GM12892 (cell line): ENCODE measurements at places on chromosomes 3 and 15.
A peak's percentile ranks its signal among the peaks of the same experiment; 100 is the strongest.

GRCh38 chr3:88882121-88882520 lies 225.3 kb upstream of the EPHA3 start:
- DNase-seq, result no peak

- DNase-seq, result no peak
Observed at GRCh38 chr15:71542836-71543235, 267.5 kb upstream of the NR2E3 start.

GRCh38 chr15:70466895-70467529 lies 296.3 kb downstream of the UACA start:
- DNase-seq, result no peak

DNA sequence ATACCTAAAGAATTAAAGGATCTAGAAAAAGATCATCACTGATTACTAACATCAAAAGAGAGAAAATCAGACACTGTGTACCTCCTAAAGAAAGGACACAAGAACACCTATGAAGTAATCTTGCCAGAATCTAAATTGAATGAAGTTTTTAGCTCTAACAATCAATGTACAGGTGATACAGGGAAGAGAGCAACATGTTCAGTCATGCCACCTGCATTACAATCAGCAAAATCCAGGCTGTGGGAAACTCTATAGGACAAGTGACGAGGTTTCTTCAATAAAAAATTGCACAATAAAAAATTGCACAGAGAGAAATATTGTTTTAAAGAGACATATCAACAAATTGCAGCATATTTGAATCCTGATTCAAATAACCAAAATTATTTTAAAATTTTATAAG lies 93.3 kb downstream of the SEMA5B start:
- DNase-seq, result no peak

GRCh38 chr3:148329481-148330235 lies 368.0 kb upstream of the AGTR1 start:
- DNase-seq, result no peak

GRCh38 chr3:84965141-84965540 lies 6.4 kb downstream of the CADM2 start:
- DNase-seq, result no peak

- DNase-seq, result no peak
Observed at GRCh38 chr15:88645171-88646087, 6.6 kb downstream of the ISG20 start.

DNA sequence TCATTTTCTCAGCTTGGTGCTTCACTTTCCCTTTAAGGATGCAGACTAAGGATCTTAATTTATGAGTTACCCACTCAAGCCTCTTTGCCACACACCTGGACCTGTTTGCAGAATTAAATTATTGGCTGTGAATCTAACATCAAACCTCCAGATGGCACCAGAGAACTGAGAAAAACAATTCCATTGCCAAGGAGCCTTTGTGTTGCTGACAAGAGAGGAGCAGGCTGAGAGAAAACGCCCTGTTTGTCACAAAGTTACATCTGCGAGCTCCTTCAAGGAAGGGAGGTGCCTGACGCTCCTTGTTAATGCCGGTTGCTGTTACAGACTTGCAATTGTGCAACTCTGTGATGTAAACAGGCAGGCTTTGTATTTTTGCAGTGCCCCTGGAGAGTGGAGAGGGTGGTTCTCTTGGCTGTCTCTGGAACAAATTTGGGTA lies 36.3 kb upstream of the TMC3 start:
- DNase-seq, result no peak

GRCh38 chr15:66881173-66881905 lies 179.3 kb downstream of the SMAD6 start:
- DNase-seq, result no peak

DNA sequence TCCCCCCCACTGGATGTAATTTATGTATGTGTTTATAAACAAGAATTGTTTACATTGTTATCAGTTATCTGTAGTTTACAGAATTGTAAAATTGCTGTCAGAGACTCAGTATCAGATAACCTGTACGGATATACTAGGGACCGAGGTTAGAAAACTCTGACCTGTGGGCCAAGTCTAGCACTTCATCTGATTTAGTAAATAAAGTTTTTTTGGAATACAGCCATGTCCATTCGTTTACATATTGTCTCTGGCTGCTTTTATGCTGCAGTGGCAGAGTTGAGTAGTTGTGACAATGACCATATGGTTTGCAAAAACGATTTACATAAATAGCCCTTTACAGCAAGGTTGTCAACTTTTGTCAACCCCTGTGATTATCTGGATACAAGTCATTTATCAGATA lies 52.6 kb downstream of the LRRC28 start:
- no peak for DNase-seq

DNA sequence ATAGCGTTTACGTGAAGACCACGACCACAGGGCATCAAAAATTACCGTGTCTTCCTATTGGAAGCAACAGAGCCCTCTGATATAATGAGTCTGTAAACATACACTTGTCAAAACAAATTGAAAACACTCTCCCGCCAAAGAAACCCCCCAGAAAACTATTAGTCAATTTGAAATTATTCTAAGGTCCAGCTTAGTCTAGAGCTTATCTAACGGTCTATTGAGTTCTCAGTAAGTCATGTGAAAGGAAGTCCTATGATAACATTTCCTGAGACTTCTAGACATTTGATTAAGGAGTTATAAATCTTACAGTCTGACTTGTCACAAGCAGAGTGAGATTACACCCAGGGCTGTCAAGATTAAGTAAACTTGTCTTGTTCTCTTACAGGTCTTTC lies 356.3 kb downstream of the FOXP1 start:
- no peak for DNase-seq

GRCh38 chr3:11136830-11137626 lies 17.3 kb upstream of the HRH1 start:
- no peak for DNase-seq

DNA sequence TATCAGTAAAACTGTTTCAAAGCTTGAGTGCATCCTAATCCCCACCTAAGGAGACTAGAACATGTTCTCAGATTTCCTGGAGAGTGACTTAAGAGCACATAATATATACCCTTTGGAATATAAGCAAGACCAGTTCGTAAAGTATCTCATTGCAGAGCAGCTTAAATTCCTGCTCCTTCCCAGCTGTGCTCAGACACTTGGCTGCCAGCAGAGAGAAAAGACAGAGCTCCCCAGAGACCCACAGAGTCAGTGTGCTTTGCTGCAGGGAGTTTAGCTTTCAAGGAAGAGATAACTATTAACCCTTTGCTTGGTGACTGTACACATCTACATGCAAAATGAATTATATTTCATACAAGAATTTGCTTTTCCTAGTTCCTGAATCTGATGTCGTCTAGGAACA lies 338.1 kb upstream of the ARHGEF26 start:
- DNase-seq, result no peak

GRCh38 chr3:13872451-13872850 lies 7.4 kb downstream of the WNT7A start:
- no peak for DNase-seq

DNA sequence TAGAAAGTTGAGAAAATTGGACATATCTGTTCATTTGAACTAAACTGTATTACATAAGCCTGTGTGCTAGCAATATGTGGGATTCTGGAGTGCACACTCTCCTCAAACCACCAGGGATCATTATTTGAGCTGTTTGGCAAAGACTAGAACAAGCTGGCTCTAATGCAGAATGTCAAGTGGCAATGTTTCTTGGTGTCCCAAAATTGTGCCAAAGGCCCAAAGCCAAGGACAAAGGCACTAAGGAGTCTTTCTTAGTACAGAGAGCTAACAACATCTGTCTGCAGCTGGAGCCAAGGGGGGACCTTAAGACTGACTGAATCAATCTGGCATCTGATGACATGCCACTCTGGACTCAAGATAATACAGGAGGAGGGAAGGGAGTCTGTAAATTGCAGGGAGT lies 76.7 kb upstream of the STRIT1 start:
- no peak for DNase-seq

GRCh38 chr3:48018841-48019240 lies 2.6 kb upstream of the MAP4 start:
- DNase-seq, result no peak

GRCh38 chr3:37855363-37855970 lies 6.2 kb upstream of the CTDSPL start:
- DNase-seq, result peak; percentile 35

- DNase-seq, result no peak
Observed at GRCh38 chr3:145798007-145798406, 363.0 kb downstream of the PLOD2 start.

GRCh38 chr3:194121891-194122631 lies 13.9 kb upstream of the HES1 start:
- DNase-seq, result no peak

GRCh38 chr15:78977091-78977571 lies 32.3 kb upstream of the CTSH start:
- DNase-seq, result peak; percentile 59

DNA sequence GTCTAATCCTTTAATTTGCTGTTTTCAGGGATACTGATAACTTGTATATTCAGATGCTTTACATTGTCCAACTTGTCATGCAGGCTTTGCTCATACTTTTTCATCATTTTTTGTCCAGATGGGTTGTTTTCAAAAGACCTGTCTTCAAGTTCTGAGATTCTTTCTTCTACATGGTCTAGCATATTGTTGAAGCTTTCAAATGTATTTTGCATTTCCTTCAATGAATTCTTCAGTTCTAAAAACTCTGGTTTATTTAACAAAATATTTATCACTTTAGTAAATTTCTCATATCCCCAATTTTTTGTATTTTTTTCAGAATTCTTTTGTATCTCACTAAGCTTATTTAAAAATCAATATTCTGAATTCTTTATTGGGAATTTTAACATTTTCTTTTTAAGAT lies 388.3 kb upstream of the IL12A start:
- no peak for DNase-seq

DNA sequence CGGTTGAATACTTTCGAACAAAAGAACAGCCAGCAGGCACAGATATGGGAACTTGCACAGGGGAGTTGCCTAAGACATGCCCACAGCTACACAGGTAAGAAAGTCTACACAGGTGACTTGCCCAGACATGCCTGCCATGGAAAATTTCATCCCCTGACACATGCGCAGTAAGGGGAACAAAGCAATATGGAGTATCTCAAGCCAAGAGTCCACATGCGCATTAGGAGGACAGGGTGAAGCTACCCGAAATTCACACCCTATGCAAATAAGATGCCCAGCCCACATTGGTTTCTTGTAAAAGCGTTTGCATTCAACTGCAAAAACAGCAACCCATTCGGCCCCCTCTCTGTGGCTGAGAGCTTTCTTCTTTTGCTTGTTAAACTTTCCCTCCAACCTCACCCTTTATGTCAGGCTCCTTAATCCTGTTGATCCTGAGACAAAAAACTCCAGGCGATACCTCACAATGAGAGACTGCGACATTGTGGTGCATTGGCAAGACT lies 49.3 kb upstream of the TRPM1 start:
- DNase-seq, result no peak

DNA sequence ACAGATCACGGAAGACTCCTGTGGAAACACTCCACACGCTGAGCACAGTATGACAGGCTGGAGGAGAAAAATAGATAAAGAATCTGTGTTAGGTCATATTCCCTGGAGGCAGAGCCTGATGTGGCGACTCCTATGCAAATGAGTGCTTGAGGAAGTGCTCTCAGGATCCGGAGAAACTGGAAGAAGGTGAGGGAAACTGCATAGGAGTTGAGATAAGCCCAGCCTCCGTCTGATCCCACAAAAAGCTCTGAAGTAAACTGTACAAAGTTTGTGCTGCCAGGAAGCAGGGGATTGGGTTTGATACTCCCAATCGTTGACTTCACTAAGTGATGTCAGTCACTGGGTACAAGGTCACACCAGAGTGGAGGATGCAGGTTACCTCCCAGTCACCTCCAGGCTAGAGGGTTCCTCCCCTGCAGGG lies 33.4 kb downstream of the OSBPL10 start:
- no peak for DNase-seq

DNA sequence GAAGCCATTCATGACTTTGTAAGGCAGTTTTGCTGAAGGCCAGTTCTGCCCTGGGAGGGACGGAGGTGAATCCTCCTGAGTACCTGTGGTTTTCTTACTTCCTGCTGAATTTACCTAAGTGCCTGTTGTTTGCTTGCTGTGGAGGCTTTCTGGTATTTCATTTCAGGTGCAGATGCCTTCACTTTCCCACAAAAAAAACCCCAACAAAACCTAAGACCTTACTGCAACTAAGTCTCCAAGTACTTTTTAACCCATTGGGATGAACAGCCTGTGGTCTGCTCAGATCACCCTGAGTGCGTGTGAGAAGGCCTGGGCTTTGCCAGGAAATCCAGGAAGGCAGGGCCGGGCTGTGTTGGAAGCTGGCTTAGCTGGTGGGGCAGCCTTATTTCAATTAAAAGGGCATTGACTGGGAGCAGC lies 65.3 kb downstream of the IGF1R start:
- no peak for DNase-seq

DNA sequence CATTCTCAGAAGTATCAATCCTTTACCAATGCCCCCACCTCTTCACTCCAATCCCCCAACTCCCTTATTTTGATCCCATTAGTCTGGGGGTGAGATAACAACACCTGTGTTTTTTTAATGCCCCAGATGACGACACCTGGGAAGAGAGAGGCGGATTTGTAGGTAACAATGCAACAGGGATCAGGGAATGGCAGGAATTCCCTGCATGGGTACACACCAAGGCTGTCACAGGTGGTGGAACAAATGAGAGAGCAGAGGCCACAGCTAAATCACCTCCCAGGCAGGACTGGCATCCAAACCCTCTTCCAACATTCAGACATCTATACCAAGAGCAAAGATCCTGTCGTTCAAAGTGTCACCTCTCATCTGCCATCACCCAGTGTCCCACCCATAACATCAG lies 319.2 kb upstream of the TRIM42 start:
- DNase-seq, result no peak

DNA sequence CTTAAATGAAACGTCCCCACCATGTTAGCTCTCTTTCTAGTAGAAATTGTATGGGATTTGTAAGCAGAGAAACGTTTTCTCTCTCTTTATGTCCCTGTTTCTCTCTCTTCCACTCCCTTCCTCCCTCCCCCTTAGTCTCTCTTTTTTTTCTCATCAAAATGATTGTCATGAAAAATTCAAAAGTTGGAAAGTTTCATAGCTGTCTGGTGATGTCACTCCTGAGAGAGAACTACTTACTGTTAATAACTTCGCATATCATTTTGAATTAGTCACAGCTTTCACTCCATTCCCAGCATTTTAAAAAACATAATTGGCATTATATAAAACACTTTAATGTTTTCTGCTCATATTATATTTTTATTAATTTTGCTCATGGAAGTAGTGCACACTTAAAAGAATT lies 331.1 kb downstream of the C3orf38 start:
- no peak for DNase-seq

- no peak for DNase-seq
Observed at GRCh38 chr3:137110392-137110996, 152.7 kb downstream of the IL20RB start.

DNA sequence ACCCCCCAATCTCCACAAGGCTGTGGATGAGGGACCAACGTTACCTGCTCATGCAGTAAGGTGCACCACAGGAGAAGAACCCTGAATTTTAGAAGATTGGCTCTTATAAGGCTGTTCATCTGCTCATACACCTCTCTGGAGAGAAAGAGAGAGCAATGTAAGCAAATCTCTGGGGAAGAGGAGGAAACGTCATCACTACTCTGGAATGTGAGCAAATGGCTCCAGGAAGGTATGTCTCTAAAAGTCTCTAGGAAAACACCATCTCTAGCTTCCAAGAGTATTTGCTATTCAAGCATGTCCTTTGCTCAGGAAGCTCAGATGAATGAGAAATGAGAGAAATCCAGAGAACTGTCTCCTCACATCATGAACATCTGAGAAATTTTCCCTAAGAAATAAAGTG lies 235.4 kb downstream of the TBL1XR1 start:
- no peak for DNase-seq
